Karpas-422 (cell line): ENCODE measurements at places on chromosomes 6 and 20.

DNA sequence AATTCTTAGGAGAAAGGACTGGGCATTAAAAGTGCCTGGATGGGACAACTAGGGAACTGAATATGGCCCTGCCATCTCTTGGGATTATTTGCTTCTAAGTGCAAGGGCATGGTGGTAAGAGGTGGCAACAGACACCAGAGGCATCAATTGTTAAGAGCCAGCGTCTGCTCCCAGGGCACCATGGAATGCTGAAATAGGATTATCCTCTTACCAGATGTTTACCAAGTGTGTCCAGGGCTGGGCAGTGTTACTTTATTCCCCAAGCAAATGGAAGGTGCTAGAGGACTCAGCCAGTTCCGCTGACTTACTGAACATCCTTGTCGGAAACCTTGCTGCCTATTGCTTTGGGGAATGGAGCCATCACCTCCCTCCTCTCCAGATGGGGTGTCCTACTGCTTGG is 273.6 kb upstream of the SUPT3H start:
- no peak for DNase-seq

- peak; percentile 22 for DNase-seq
Observed at GRCh38 chr20:16729080-16729479, 746 bp upstream of the SNRPB2 start.

DNA sequence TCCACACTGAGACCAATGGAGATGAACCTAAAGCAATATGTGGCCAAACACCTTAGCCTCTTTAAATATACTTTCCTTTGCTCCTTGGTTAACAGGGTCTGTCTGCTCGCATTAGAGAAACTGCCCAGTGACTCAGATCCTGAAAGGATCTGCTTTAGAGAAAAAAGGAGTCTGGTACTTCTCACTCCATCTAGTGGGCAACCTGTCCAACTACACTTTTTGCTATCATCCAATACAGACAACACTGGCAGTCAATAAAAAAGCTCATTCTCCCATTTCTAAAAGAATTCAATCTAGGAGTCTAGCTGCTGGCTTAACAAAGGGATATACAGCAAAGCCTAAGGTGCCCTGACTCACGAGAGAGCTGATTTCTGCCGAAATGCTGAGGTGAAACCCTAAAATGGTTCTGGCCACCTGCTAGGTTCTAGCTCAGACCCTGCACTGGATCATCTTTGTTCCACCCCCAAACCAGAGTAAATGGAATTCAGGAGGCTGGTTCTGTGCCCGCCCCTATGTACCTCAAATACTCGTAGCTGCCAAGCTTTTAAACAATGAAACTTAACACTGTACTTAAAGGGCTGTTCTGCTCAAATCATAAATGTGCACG is 11.5 kb downstream of the GNL1 start:
- peak; percentile 81 for DNase-seq

- DNase-seq, result no peak
Observed at GRCh38 chr6:147132889-147133288, 71.3 kb upstream of the STXBP5 start.

DNA sequence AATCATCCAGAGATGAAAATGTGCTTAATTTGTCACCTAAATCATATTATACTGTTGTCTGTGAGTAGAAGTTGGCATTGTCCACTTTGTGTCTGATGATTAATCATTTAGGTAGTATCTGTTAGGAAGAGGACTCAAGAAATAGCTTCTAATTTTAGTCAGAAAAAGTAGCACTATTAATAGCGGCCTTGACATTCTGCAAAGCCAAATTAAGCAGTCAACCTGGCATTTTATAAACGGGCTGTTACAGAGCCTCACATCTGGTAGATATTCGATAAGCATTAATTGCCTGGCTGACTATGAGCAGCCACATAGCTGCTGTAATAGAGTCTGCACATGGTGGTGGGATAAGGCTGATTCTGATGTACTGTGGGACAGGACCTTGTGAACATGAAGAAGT is 99.5 kb downstream of the KLHL32 start:
- no peak for DNase-seq

DNA sequence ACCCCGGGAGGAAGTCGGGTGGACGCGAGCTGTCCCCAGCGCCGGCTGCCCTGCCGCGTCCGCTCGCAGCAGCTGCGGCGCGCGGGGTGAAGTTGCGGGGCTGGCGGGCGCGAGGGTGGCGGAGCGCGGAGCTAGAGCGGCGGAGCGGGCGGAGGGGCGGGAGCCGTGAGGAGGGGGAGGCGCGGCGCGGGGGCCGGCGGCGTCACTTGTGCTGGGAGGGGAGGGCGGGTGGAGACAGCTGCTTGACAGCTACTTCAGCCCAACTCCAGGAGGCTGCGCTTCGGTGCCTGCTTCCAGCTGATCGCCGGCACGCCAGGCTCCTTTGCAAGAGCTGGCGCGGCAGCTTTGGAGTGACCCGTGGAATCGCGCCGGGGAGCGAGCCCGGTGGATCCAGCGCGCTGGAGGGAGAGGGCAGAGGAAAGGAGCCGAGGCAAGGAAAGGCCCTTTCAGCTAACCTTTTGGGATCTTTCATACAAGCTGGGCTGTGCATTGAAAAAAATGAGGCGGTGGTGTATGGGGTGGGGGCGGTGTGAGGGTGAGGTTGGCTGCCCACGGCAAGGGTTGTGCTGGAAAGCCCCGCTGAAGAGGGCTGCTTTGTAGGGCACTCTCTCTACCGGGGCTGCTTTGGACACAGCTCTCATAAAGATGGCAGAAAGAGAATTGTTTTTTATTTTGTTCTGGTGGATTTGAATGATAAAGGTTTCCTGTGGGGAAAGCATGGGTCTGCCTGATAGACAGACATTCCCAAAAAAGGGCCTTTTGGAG is 24.6 kb downstream of the RIPOR2 start:
- DNase-seq, result peak; percentile 83

GRCh38 chr20:53439616-53440015 is 154.0 kb downstream of the ZNF217 start:
- DNase-seq, result no peak

DNA sequence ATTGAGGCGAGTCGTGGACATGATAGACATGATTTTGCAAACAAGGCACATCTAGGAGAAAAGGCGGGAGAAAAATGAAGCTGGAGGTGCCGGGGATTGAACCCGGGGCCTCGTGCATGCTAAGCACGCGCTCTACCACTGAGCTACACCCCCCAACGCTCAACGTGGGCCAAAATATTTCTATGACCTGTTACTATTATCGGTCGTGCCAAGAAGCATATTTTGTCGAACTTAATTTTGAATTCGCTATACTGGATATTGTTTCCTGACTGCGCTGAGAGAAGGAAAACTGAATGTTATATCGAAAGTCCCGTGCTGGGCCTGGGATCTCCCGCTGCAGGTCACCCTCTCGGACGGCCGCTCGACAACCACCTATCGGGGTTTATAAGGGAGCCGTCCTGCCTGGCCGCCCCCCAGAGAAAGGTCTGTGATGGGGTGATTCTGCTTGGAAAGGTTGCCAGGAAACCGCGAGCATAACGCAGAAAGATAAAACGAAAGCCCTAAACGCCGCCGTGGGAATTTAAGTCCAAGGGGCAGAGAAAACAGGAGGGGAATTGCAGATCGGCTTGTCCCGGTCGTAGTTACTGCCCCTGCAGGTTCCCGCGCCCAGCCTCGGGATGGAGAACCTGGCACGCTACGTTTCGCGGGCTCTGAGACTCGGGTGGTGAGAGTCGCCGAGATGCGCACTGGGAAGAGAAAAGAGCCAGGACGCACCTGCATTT is 60.0 kb downstream of the TRIM27 start:
- DNase-seq, result peak; percentile 92

DNA sequence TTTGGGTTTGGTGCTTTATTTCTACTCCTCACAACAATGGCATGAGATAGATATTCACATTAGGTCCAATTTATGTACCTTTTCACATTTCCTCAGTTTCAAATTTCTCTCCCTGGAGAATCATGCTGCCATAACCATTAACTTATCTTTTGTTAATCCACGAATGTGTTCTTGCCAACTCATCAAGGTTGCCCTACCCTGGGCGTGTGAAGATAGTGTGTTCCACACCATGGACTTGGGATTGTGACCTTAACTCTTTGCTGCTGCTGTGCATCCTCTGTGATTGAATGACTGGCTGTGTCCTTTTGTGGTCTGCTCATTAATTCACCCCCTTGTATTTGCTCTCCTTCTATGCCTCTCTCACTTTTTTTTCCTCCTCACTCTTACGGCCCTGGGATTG is 34.2 kb upstream of the SNRPB2 start:
- DNase-seq, result no peak

- DNase-seq, result peak; percentile 96
Observed at GRCh38 chr20:36098364-36098763, 56.2 kb upstream of the EPB41L1 start.

DNA sequence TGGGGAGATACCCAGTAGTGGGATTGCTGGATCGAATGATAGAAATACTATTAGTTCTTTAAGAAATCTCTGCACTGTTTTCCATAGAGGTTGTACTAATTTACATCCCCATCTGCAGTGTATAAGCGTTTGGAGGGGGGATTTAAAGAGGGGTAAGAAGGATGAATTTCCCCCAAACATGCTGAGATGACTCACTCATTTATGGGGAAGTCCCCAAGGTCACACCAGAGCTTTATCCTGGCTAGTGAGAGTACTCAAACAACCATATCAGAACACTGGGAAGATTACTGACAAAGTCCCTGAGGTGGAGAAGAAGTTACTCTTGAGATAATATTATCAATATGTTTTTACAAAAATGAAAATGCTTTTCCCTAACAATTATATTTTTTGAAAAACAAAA is 44.0 kb downstream of the ROS1 start:
- DNase-seq, result no peak
